ENCODE measurements at places on chromosomes 2 and 18. TPM values are rescaled to one million over a fixed set of nuclear protein-coding genes. Genes with fewer than 3 reads are reported as not detected.

Gene FLACC1
- 1.7 TPM for polyA plus RNA-seq

- DNase-seq: no peak
These were observed 20.6 kb downstream of the EFR3B start for GRCh38 chr2:25062511-25062917.

DNA sequence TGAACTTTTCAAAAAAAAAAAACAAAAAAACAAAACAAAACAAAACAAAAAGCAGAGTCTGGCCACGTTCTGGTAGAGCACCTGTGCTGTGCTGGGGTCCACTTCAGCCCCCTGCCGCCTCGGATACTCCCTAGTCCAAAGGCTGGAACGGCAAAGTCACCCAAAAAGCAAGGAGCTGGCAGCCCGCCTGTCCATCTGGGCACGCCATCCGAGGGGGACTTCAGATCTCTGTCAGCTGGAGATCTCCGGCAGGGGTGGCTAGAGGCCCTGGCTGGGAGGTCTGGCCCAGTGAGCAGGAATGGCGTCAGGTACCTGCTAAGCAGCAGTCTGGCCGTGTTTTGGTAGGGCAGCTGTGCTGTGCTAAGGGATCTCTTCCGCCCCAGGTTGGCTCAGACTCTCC lies 152.3 kb upstream of the ZNF516 start:
- no peak for DNase-seq

DNA sequence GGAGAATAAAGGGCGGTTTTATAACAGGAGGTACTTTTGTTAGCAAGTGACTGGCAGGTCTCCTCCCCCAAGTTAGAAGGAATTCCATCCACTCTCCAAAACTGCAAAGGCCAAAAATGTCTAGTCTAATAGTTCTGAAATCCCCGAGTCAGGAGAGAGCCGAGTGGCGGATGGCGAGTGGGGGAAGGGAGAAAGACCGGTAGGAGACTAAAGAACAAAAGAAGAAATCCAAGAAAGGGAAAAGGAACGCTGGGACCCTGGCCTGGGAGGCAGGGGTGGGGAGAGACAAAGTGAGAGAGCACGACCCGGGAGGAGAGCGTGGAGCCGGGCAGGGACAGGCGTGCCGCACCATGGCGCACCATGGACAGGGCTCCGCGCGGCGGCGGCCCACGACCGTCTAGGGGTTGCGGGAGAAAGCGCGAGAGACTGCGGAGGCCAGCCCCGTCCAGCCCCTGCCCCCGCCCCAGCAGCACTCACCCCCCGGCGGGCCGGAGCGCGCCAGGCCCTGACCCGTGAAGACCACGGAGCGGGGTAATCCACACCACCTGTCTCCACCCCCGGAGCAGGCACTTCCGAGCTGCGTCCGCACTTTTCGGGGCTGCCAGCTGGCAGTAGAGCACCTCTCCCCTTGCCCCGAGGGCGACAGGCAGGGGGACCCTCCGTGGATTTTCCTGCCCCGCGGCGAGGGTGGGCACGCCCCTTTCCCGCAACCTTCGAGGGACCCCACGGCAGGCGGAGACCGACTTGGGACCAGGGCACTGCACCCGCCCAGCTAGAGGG lies 1.6 kb downstream of the CDH2 start:
- no peak for DNase-seq

All from right renal pelvis (tissue), 4 donors.